ENCODE measurements at places on chromosomes 3 and 15. TPM values are rescaled to one million over a fixed set of nuclear protein-coding genes. Genes with fewer than 3 reads are reported as not detected.

DNA sequence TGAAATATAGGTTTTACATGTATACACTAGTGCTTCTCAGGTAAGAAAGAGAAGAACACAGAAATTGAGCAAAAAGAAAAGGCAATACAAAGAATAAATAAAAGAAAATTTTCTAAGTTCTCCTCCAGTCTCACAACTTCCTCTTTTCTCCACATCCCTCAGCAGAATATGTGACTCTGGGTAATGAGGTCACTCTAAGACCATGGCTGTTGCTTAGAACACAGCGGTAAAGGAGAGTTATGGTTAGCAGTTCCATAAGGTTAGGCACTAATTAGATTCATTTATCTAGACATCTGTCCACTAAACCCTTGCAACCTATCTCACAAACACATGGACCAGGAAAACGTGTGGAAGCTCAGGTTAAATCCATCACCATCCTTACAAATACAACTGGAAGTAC lies 47.9 kb downstream of the IGSF11 start:
- no peak for DNase-seq

- no peak for DNase-seq
Measured at GRCh38 chr3:155334914-155335723, 41.6 kb upstream of the STRIT1 start.

DNA sequence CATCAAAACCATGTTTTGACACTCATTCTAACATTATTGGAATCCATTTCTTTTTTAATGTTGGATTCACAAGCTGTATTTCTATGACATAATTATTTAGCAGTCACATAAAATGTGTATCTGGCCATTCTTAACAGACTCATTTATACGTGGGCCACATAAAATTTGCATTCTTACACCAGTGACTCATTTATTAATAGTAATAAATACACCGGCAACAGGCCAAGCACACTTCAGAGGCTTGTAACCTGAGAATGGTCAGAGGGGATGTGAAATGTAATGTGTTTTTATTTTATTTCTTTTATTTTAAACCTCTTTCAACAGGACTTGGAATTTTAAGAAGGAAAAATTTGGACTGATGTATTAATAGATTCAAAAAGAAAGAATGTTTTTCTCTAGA lies 384.9 kb upstream of the RARB start:
- no peak for DNase-seq

DNA sequence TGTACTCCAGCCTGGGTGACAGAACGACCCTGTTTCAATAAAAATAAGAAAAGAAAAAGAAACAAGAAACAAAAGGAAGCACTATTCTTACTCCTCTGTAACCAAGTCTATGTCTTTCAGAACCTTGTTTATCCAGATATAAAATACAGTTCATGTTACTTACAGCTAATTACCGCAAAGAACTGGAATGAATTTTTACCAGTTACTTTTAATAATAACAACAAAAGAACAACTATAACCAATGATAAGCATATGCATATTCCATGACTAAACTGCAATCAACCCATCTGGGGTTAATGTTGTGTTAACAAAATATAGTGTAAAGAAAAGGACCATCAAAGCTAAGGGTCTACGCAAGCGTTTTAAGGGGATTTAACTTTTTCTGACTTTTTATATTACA lies 123.2 kb downstream of the SNRK start:
- DNase-seq: no peak

GRCh38 chr3:45132568-45133211 lies 13.5 kb downstream of the CDCP1 start:
- DNase-seq: no peak

DNA sequence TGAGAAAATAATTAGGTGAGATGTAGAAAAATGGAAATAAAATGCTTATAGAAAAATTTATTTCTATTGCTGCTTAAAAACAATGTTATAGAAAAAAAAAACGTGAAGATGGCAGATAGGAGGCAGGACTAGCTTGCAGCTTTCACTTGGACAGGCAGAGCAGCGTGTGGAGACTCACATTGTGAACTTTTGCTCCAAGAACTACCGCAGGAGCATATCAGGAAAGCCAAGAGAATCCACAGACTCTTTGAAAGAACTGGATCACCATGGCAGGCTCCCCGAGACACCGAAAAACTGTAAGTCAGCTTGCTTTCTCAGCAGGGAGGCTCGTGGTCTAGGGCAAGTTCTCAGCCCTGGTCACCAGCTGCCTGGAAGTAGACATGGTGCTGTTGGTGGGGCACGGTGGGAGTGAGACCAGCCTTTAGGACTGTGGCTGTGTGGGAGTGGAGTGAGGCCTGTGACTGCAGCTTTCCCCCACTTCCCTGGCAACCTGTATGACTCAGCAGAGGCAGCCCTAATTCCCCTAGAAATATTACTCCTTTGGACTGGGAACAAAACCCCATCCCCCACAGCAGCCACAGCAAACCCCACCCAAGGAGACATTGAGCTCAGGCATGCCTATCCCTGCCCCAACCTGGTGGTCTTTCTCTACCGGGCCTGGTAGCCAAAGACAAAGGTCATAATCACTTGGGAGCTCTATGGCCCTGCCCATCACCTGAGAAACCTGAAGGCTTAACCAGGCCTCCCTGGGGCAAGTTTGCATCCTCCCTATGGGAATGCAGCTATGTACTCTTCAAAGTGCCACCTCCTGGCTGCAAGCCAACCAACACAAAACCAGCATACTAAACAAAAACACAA lies 22.8 kb downstream of the STRIT1 start:
- no peak for DNase-seq

DNA sequence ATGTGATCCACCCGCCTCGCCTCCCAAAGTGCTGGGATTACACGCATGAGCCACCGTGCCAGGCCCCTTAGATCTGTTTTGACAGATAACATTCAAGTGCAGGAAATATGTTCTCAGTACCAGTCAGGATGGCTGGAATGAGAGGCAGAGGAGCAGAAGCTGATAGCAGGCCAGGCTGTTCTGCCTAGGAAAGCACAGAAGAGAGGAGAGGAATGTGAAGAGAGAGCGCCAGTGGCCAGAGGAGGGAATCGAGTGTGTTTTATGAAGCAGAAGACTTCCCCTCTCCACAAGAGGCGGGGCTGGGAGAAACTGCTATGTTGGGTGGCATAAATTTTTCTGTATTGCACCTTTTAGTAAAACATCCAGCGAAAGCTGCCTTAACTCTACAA lies 32.0 kb upstream of the RYK start:
- no peak for DNase-seq

DNA sequence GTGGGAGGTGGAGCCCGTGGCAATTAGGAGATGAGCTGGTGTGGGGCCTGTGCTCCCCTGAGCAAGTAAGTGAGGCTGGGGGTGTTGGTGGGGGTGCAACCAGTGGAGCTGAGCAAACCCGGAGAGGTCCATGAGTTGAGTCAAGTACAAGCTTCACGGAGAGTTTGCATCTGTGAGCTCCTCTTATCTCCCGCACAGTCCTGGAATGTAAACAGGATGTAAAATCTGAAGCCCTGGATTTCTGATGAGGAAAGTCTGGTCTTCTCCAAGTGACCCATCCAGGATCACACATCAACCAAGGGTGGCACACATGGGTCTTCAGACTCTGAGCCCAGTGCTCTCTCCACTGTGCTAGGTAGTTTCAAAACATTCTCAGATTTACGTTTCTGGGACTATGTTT lies 67.8 kb downstream of the LSM3 start:
- DNase-seq: no peak

DNA sequence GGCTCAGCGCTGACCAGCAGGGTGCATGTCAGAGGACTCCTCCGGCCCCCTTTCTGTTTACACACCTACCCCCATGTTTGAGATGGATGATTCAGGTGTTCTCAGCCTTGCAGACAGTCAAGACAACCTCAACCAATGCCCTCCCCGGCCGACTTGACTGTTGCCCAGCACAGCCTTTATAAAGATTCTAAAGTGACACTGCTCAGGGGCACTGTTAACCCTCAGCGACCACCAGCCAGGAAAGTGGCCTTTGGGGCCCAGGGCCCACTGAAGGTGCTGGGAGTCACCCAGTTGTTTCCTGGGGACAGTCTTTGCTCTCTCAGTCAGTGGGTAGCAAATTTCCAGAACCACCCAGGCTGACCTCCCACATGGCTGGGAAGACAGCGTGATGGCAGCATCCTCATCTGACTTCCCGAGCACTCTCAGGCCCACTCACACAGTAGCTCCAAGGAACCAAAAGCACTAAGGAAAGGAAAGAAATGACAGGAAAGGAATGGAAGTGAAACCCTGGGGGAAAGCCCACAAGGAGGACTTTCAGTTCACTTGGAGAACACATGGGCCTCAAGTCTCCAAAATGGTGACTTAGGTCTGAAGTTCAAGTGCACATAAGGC lies 128.4 kb downstream of the ASB7 start:
- no peak for DNase-seq

GRCh38 chr3:122427857-122428471 lies 12.1 kb upstream of the WDR5B start:
- no peak for DNase-seq

DNA sequence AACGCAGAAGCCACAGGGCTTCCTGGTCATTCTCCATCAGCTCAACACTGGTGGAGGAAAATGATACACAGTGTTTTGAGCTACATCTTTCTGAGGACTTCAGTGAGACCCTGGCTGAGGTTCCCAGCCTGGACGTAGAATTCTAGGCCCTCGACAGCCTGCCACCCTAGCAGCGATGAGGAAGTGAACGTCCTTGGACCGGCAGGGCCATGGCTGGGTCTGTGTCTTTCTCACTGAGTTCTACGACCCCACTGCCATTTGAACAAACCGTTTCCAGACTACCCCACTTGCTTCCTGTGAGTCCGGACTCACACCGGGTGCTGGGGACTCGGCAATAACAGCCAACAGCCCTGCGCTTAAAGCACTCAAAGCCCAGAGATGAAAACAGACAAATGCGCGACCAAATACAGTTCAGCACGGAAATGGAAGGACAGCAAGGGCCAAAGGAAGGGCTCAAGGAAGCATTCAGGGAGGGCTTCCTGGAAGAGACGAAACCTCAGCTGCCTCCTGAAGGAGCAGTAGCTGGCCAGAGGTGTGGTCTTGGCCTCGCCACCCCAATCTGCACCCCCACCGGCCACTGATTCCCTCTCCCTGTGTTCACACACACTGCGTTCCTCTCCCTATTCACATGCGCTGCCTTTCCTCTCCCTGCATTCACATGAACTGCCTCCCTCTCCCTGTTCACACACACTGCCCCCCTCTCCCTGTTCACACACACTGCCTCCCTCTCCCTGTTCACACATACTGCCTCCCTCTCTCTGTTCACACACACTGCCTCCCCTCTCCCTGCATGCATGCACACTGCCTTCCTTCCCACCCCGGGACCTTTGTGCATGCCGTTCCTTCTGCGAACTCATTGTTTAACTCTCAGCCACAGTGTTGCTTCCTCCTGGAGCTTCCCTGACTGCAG lies 136.3 kb upstream of the PRR20G start:
- no peak for DNase-seq

DNA sequence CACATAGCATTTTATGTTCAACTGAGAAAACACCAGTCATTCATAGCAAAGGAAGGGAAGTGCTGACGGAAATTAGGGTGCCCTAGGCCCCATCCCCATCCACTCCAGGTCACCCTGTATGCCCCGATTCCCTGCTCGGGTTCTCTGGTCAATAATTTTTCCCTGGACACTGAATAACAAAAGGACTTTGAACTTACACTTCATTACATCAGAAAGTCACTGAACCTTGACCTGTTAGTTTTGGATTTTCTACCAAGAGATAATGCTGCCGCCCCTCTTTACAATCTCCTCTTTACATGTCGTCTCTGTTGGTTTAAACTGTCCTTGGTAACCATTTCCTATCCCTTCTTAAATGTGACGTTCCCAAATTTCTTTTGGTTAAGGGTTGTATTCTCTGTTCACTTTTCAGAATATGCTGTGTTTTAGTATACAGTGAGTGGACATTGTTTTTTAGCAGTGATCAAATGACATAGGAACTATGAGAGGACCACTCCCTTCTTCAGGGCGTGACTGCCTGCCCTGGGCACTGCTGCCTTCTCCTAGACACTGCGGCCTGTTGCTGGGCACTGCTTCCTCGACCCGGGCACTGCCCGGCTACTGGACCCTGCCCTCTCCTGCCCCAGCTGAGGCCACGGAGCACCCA lies 13.6 kb upstream of the AHSG start:
- no peak for DNase-seq

DNA sequence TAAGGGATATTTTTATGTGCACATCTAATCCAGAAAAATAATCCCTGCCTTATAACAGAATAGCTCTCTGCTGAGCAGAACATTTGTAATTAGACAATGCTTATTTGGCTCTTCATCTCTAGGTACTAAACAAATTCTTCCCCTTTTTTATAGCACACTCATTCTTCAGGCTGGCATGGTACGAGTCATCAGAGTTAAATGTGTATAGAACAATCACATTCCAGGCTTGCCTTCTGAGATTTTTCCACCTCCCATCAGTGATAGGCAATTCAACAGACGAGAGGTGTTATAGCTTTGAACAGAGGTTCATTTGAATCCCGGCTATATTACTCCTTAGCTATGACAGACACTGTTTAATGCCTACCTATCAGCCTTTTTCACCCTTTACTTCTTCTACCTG lies 21.4 kb upstream of the SPPL2A start:
- DNase-seq: peak; percentile 15

DNA sequence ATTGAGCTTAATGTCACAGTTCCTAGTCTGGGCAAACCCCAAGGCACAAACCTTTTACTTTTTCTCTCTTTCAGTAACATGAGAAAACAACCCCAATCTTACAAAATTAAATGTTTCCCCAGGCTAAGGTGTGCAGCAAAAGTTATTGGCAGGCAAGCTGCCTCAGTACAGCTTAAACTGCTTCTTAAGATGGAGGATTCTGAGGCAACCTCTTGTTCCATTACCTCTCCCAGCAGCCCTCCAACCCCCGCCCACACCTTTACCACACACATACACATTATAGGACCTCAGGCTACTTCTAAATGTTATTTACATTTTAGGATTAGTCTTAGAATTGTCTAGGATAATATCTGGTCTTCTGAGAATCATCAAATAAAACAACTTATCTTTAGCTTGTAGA lies 22.3 kb upstream of the CBLB start:
- no peak for DNase-seq

GRCh38 chr3:142963516-142964448 lies at the start of gene PAQR9:
Gene PAQR9 (minus strand): TSS chr3:142963674. CDS start chr3:142963336, 338 bp downstream.
- DNase-seq: no peak

- peak; percentile 59 for DNase-seq
Measured at GRCh38 chr3:16600780-16601536, 4.3 kb downstream of the DAZL start.

- DNase-seq: no peak
Measured at GRCh38 chr15:88074386-88074785, 182.2 kb downstream of the NTRK3 start.

- no peak for DNase-seq
Measured at GRCh38 chr3:162168715-162169114, 672.1 kb downstream of the OTOL1 start.

- peak; percentile 54 for DNase-seq
Measured at GRCh38 chr3:155185631-155186071, 105.5 kb downstream of the MME start.

FYTTD1 gene
- total RNA-seq: 59.4 TPM

GALNT15 gene
- total RNA-seq: 5.5 TPM

PCSK6 gene
- total RNA-seq: not detected

GOLGA8S gene
- not detected for total RNA-seq

CPNE9 gene
- total RNA-seq: not detected

CCR5 gene
- not detected for total RNA-seq

ABHD2 gene
- 48.9 TPM for total RNA-seq

PRR20G gene
- total RNA-seq: not detected

FAM81A gene
- not detected for total RNA-seq

HTR3E gene
- not detected for total RNA-seq

ZNF445 gene
- total RNA-seq: 12.3 TPM

SH2D7 gene
- not detected for total RNA-seq

C2CD4A gene
- not detected for total RNA-seq

SAMD7 gene
- not detected for total RNA-seq
